Left ventricle myocardium superior (tissue), 1 donor: ENCODE measurements at places on chromosomes 2 and 18.

- DNase-seq: peak; percentile 74
These were observed 4.4 kb downstream of the ANKRD23 start for GRCh38 chr2:96839293-96839874.

DNA sequence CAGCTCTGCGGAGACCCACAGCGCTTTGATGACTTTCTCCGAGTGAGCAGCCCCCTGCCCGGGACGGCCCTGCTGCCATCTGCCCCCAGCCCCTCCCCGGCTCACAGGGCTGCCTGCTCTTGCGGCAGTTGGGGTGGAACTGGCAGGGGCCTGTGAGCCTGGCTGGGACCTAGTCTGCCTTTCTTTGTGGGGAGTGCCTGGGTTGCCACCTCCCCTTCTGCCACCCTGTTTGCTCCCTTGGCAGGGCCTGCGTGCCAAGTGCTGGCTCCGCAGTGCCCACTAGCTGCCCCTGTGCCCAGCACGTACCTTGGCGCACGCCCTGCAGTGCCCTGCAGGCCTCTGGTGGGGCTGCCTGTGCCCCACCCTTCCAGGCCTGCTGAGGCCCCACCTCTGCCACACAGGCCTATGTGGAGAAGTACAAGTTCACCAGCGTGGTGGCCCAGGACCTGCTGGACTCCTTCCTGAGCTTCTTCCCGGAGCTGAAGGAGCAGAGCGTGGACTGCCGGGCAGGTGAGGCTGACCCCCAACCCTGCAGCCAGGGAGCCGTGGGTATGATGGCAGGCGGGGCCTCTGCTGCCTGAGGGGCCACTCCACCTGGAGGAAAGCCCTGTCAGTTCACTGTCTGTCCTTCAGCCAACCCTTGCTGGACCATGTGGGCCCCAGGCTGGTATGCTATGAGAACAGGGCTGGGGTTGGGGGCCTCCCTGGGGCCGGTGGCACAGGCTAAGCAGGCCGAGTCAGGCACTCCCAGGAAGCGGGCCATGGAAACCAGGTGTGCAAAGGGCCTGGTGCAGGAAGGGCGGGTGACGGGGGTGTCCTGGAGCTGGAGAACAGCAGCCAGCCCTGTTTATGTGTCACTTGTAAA lies 7.0 kb downstream of the RNPEPL1 start:
- no peak for DNase-seq

GRCh38 chr2:217929272-217929671 lies 73.5 kb downstream of the TNS1 start:
- no peak for DNase-seq

- DNase-seq: no peak
These were observed 89.8 kb downstream of the TGOLN2 start for GRCh38 chr2:85237849-85238565.

GRCh38 chr18:5527603-5528002 lies 16.2 kb downstream of the EPB41L3 start:
- peak; percentile 42 for DNase-seq

DNA sequence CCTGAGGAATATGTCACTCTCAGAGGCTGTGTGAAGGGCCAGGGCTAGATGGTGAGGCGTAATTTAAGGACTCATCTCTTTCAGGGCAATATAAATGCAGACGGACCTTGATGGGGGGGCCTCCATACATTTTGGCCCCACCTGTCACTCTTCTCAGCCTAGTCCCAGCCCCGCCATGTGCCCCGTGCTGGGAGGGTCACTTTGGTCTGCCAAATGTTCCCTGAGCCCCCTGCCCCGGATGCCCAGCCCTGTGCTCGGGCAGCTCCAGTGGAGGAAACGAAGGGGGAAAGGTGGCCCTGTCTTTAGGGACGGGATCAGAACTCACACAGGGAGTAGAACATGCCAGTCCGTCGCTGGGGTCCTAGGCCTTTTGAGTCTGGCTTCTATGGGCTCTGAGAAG lies 168.6 kb downstream of the KLHL29 start:
- no peak for DNase-seq

DNA sequence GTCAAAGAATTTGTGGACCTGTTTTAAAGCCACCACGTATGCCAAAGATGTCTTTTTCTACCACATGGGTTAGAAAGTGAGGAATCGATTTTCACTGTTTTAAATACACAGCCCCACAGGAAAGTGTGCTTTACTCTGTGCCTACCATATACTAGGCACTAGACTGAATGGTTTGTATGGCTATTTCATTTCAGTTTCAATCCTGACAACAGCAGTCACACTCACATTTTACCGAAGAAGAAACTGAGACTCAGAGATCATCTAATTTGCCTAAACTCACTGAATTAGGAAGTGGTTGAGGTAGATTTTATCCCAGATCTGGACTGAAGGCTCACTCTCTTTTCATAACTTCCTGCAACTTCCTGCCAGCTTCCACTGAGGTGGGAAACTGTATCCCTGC lies 176.4 kb downstream of the ALK start:
- DNase-seq: no peak

GRCh38 chr2:15115776-15116175 lies 445.4 kb downstream of the NBAS start:
- DNase-seq: no peak

DNA sequence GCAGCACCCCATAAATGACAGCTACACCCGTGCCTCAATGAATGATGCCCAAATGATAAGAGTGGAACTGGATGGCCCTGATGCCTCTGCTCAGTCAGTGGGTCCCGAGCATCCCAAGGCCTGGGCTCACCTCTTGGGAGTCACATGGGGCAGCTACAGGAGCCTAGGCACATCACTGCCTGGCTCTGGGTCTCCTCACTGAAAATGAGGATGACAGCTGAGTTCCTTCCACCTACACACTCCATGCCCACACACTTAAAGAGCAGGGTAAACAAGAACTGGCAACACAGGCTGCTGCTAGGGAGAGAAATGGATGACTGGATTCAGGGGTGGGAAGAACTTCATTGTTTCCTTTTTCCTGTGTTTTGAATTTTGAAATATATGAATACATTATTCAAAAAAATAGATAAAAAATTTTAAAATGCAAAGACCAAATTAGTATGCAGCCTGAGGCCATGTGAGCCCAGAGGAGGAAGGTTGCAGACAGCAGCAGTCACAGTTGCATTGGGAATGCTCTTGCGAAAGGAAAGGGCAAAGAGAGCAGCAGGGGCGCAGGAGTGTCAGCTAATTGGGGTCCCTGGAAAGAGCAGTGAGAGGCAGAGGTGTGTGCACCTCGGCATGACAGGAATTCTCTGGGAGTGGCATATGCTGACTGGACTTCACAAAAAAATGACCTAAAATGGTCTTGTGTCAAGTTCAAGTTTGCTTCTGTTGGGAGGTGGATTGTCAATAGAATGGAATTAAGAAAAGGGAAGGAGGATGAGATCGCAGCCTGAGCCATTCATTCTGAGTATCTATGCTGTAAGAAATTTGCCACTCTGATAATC lies 327.1 kb downstream of the CELF4 start:
- DNase-seq: no peak

DNA sequence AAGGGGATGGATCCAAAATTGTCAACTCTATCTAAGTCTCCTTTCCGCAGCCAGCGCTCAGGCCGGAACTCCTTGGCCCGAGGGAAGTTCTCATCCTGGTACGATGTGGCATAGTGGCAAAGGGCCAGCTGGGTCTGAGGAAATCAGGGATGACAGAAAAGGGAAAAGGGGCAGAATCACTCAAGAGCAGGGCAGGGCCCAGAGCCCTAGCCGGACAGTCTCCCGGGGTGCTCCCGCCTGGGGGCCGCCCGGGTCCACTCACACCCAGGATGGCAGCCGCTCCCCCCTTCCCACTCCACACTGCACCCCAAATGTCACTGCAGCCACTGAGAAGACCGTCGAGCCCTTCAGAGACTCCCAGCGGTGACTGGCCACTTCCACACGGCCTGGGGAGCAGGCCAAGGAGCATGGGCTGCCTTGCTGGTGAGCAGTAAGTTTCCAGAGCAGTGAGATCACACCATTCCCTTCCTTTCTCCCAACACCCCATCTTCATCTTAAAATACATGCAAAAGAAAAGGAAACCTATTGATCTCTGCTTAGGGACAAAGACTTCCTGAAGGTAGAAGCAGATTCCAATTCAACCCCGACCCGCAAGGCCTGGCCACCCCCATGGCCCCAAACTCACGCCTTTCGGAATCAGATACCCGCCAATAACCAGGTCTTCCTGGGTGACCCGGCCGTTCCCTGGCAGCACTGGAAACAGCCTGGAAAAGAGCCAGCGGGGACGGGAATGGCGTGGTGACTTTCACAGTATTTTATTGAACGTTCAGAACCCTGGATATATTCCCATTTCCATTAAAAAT lies 26.7 kb downstream of the CYP27C1 start:
- no peak for DNase-seq

GRCh38 chr2:69762513-69763494 lies 20.9 kb downstream of the ANXA4 start:
- no peak for DNase-seq

- DNase-seq: no peak
These were observed 15.1 kb downstream of the PHOSPHO2 start for GRCh38 chr2:169709331-169709730.

GRCh38 chr18:7049951-7050350 lies 67.6 kb downstream of the LAMA1 start:
- DNase-seq: no peak

DNA sequence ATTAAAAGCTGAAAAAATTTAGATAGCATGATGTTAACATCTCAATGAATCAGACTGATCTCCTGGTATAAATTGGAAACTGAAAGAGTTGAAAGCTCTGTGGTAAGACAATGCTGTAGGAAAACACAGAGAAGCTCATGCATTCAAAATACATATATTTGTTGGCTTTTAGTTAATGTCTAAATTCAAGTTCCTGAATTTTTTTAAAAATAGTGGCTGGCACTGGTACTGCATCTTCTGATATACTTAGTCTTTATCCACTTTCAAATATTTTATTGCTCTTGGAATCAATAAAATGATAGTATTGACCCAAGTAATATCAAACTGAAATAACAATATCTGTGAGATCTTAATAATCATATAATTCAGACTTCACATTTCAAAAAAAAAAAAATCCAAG lies 151.4 kb upstream of the FIGN start:
- DNase-seq: no peak

DNA sequence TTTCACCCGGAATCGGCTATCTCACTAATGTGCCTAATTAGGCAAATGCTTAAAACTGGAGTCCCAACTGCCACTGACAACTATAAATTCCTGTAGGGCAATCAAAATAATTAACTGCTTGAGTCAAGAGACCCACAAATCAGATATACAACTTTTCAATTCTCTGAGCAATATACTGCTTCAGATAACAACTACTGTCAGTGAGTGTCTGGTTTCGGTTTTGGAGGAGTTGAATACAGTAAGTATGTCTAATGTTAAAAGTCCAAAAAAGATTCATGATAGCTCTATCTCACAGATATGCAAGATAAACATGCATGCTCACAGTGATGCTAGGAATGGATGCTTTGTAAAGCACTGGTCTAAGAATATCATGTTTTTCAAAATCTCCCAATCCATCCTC lies 283.3 kb downstream of the NRXN1 start:
- no peak for DNase-seq

GRCh38 chr2:128691526-128691925 lies 372.9 kb upstream of the HS6ST1 start:
- DNase-seq: no peak

- peak; percentile 60 for DNase-seq
These were observed 15.3 kb downstream of the CROCC2 start for GRCh38 chr2:240921311-240921994.

- DNase-seq: no peak
These were observed 8.4 kb upstream of the HNRNPLL start for GRCh38 chr2:38610851-38611801.

GRCh38 chr2:234125451-234126145 lies 75.1 kb downstream of the SPP2 start:
- no peak for DNase-seq

- DNase-seq: no peak
These were observed 107.6 kb downstream of the HAUS1 start for GRCh38 chr18:46211816-46212215.

DNA sequence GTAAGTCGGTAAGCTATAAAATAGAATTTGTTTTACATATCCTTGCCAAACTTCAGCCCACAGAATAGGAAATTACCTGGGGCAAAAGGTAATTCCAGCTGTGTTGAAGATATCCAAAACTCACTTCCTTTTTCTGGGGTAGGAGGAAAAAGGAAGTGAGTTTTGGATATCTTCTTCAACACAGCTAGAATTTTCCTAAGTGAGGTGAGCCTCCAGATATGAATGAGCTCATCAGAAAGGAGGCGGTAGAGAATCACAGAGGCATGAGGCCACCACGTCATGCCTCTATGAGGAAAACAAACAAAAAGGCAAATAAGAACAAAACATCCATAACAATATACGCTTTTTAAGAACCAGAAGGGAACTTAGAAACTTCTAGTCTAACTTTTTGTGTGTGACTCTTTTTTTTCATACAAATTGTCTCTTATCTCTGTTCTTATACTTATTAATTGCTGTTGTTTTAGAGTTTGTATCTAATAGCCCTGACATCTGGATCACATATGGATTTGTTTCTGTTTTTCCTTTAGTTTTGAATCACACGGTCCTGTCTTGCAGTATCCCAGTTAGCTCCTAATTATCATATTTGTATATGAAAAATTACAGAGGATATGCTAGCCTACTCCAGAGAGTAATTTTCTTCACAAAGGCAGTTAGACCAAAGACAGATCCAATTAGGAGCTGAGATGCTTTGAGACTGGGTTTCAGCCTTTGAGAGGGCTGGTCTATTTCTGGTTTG lies 104.5 kb downstream of the RBM43 start:
- no peak for DNase-seq

DNA sequence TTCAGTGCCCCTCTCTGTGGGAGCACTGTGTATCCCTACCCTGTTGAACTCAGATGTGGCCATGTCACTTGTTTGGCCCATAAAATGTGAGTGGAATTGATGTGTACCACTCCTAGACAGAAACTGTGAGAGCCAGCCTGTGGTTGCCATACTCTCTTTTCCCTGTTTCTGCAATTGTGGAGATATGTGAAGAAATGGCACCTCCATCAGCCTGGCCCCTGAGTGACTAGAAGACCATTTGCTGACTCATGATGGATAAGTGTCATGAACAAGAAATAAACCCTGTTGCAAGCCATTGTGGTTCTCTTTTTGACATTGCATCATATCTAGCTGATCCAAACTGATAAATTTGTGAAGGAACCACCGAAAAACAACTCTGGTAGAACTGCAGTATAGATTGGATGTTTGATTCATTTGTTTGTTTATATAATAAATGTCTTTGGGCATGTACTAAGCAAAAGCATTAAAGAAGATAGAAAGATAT lies 214.5 kb upstream of the FBXO11 start:
- no peak for DNase-seq
